ENCODE measurements at places on chromosomes 3 and 15.

DNA sequence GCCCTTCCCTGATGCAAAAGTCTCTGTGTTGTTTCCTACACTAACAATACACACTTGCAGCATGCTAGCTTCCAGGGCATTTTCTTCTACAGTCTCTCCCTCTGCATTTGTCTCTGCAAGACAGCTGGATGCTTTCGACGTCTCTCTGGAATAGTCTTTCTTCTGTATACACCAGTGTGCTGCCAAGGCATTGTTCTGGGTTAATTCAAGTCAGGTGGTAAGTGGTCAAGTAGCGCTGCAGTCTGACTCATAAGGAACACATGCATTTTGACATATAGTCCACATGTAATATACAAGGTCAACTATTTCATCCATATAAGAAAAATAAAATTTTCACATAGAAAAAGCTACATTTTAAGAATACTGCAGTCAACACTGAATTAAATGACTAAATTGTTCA is 92.7 kb downstream of the MYLK start:
- no peak for DNase-seq

DNA sequence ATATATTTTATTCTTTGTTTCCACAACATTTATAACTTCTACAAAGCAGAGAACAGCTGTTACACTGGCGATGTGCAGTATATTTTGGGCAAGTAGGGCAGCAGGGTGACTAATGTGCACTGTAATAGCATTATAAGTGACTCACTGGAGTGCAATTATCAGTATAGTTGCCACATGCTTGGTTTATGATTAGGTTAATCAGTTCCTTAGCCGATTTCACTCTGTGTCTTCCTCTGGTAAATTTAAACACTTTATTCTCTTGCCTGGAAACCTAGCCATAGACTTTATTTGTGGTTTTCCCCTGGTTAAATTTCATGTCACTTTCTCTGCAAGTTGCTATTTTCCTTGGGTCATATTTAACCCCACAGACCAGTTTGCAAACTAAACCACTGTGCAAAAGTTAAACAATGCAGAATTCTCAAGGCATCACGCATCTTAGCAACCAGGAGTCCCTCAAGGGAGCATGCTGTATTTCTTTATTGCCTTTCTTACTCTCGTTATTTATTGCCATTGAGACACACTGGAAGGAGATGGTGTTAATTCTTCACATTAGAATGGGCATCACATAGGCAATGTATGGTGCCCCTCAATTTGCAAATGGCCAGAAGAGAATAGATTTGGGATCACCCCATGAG is 690.2 kb upstream of the DPPA4 start:
- DNase-seq, result no peak

- DNase-seq, result no peak
These were observed 201.2 kb downstream of the GOLGA6L6 start for GRCh38 chr15:20340331-20340811.

DNA sequence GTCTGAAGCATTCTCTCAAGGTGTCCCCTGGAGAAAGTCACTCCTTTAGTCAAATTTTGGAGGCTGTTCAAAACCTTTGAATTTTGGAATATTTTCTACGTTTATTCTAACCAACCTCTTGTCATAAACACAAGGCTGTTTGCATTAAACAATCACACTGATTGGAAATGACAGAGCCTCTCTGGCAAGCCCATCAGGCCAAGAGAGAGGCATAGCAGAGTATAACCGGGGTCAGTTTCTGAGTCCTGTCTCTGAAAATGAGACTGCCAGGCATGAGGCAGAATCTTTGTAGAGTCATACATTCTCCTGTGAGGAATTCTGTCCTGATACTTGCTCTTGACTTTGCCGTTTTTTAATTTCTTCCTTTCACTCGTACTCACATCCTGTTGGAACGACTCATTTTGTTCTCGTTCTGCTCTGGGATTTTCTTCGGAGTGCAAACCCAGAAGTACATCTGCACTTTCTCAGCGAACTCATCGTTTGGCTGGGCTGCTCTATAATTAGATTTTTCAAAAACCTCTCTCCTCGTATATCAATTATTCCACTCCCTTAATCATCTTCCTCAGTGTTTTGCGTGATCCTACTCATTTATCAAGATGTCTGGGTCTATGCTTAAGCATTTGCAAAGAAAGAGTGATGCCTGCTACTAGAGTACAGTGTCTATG is 114.2 kb downstream of the AGBL1 start:
- DNase-seq, result no peak

DNA sequence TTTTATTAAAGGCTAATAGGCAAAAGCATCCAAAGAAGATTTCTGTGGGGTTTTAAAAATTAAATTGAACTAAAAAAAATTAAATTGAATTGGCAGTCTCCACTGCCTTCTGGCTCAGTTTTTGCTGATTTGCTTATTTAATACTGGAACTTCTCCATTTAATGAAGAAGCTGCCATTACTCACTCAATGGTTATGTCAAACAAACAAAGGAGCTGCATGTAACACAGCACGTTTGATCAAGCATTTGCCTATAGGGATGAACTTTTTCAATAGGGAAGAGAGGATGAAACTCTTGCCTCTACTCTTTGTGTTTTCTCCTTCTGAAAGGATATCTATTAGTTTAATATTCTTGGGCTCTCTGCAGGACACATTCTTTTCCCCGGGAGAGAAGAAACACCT is 4.8 kb upstream of the HCLS1 start:
- DNase-seq, result no peak

GRCh38 chr15:79832367-79833120 is 64.3 kb downstream of the MTHFS start:
- no peak for DNase-seq

DNA sequence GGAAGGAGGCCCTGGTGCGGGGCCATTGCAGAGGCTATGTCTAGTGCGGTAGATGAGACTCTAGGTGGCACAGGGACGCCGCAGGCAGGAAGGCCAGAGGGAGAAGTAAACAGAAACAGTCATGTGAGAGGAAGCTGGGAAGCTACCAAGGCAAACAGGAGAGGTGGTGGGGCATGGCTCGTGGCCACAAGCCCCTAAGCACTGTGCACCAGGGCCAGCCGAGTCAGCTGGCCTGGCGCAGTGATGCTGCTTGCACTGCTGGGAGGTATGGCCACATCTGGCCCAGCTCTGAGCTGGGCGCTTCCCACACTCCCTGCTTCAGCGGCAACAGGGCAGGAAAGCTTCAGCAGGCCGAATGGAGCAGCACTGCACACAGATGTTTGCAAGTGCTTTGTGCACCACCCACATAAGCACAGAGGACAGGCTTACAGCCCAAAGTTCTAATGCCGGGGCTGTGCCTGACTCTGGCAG is 76.6 kb downstream of the SRGAP3 start:
- peak; percentile 54 for DNase-seq

DNA sequence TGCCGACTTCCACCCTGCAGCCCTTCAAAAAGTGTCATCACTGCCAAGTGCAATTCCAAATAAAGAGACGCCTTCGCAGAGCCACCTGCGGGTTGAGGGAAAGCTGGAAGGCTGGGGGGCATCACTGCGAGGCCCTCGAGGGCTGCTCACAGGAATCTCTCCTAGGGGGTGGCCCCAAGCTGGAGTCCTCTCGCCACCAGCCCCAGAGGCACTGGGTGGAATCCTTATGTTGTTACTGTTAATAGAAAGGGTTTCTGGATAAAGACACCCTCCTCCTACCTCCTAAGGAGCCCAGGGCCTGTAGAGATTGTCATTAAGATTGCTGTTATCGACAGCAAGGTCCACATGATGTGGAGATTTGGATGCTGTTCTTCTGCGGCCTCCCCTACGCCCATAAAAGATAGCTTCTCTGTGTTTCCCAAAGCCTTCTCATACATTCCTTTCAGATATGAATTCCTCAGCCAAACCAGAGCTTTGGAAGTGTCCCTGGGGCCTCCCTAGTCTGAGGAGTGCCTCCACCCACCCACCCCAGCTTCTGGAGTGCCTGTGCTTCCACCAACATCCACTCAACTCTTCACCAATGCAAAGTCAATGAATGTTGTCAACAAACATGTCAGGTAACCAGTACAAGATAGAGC is 512.7 kb downstream of the SHQ1 start:
- DNase-seq, result no peak

DNA sequence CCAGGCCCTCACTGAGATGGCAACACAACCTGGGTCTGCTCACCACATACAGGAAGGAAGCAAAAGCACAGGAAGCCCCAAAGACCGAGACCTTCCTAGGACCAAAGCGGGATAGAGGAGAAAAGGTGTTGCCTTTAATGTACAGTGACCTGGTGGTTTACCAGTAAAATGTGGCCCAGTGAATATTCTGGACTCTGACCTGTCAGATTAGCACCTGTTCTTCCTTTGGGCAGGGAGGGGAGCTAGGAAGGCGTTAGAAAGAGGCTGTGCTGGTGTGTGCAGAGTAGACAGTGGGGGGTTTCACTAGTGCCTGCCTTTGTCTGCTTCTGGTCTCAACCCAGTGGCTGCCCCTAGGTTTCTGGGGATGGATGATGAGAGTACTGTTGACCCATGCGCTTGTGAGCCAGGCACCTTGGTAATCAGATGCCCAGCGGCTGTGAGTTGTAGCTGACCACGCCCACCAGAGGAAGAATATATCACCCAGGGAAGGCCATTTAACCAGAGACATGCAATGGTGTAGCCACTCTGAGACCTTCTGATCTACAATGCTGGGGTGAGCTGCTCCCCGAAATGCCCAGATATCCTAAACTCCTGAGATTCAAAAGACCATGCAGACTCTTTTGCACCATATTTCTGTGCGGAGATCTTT is 90.1 kb upstream of the NEO1 start:
- DNase-seq, result no peak

DNA sequence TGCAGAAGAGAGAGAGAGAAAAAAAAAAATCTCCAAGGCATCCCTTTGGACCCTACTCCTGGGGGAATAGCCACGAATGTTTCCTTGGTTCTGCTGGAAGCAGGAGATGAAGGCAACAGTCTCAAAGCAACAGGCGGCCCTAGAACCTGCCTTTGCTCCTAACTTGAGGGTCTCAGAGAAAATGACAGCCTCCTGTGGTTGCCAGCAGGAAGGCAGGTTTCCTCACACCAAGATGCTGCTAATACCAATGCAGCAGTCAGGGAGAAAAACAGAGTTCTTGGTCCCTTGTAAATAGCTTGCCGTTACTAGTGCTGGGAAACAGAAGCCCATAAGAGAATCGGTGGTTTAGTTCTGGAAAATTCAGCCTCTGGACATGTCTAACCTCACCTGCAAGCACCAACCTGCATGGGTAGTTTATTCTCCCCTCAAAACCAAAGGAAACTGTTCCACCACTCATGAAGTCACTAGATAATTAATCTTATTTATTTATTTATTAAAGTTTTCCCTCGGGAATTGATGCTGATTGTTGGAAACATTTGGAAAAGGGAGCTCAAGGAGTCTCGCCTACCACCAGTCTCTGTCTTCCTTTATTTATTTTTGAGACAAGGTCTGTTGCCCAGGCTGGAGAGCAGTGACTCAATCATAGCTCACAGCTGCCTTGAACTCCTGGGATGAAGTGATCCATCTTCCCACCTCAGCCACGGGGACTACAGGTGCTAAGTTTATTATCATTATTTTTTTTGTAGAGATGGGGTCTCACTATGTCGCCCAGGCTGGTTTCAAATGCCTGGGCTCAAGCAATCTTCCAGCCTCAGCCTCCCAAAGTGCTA is 883 bp upstream of the FRMD4B start:
- no peak for DNase-seq

GRCh38 chr3:85977615-85978338 is 1013.2 kb downstream of the VGLL3 start:
- no peak for DNase-seq

GRCh38 chr3:94402126-94402525 is 339.3 kb downstream of the NSUN3 start:
- DNase-seq, result no peak

- no peak for DNase-seq
These were observed 103.2 kb upstream of the TJP1 start for GRCh38 chr15:29925227-29926082.

DNA sequence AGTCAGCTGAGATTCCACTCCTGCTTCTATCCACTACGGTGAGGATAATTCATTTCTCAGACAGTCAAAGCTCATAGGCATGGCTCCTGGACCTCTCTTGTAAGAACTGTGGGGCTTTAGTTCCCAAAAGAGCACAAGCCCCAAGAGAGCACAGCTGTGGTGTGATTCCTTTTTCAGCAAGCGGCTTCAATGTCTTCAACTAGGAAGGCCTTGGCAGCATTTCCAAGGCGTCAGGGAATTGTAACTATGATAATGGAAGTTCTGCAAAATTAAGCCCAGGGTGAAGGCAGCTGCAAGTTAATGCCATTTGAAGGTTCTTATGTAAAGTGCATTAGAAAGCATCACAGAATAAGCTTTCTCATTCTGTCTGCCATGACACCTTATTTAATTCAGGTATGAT is 657.1 kb downstream of the GRM7 start:
- DNase-seq, result no peak

DNA sequence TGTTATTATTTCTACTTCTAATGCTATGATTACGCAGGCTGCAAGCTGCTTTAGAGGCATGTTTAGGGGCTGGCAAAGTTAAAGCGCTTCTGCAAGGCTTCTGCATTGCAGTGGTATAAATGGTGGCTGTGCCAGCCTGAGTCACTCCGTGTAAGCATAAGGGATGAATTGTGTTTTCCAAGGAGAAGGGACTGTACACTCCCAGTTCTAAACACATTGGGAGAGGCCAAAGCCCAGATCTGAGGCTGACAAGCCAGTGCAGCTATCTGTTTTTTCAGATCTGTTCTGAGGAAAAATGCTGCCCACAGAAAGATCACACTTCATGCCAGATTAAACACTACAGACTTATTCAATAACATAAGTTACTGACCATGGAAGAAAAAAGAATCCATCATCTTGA is 83.8 kb downstream of the PRICKLE2 start:
- DNase-seq, result no peak

DNA sequence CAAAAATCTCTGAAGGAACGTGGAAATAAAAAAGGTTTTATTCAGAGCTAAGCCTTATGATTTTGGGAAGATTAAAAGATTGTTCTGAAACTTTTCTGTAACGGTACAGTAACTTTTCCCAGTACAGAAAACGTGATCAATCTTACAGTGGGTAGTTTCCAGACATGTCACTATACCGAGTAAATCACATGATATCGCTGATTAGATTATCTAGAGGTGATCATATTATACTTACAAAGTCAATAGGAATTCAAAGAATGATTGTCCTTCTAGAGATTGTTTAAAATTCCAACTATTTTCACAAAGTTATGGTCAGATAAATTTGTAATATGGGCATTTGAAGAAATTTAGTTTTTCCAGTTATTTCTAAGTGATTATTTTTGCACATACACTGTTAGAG is 736.0 kb upstream of the GRM7 start:
- no peak for DNase-seq

DNA sequence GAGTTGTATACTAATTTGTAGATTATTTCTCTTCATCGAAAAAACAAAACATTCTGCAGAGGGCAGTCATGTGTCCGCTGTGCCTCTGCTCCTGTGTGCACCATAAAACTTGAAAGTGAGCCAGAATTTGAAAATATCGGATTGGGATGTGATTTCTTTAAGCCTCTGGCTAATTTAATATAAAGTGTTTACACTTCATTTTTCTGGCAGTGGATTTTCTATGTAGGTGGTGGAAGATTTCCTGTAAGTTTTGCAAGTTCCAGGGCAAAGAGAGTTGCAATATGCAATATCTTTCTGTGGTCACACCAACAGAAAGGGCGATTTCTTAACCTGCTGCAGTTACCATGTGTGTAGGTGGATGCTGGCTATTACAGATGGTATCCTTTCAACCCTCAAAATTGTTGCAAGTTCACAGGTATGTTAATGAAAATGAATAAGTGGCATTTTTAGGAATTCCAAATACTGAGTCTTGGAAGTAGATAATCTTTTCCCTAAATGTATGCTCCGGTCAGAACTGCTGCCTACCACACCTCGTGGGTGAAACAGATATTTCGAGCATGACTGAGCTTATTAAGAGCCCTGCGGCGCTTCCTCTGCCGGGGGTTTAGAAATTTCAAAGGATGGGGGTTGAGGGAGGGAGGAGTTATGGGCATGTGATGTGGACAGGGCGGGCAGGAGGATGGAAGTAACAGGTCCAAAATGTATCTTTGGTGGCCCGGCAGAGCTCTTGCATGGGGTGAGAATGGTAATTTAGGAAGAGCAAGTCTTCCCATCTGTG is 134.0 kb downstream of the PGPEP1L start:
- no peak for DNase-seq
